ENCODE measurements at places on chromosomes 1 and 21.
A peak's percentile ranks its signal among the peaks of the same experiment; 100 is the strongest.

GRCh38 chr1:91166106-91166712 is 144.4 kb upstream of the ZNF644 start:
- peak; percentile 51 for DNase-seq

DNA sequence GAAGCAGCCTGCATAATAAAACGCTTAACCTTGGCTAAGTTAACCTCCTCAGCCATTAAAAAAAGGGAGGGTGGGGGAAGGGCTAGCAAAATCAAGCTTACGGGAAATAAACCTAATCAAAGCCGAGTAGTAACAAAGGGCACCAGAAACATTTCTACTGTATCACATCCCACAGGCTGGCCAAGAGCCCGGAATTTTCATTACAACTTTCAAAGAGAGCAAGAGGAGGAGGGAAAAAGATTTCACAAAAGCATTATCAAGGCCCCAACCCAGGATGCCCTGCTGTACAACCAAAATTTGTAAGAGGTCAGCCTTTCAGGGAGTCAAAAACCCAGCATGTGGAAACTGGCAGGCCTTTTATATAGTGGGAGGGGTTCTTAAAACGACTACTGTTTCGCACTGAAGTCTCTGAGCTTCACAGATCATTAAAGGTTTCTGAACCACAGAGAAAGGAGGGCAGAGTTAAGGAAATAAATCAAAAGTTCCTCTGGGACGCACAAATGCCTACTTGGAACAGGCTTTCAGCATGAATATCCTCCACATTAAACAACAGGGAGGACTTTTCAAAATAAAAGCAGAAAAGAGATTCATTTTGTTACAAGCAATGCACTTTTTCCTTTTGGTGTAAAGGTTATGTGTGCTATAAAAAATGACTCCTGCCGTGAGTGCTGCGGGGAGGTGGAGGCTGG is 90.4 kb downstream of the SLC45A1 start:
- no peak for DNase-seq

GRCh38 chr1:91022518-91022929 is 689 bp upstream of the ZNF644 start:
- no peak for DNase-seq

GRCh38 chr1:100930494-100930893 is 34.6 kb downstream of the SLC30A7 start:
- DNase-seq = no peak

DNA sequence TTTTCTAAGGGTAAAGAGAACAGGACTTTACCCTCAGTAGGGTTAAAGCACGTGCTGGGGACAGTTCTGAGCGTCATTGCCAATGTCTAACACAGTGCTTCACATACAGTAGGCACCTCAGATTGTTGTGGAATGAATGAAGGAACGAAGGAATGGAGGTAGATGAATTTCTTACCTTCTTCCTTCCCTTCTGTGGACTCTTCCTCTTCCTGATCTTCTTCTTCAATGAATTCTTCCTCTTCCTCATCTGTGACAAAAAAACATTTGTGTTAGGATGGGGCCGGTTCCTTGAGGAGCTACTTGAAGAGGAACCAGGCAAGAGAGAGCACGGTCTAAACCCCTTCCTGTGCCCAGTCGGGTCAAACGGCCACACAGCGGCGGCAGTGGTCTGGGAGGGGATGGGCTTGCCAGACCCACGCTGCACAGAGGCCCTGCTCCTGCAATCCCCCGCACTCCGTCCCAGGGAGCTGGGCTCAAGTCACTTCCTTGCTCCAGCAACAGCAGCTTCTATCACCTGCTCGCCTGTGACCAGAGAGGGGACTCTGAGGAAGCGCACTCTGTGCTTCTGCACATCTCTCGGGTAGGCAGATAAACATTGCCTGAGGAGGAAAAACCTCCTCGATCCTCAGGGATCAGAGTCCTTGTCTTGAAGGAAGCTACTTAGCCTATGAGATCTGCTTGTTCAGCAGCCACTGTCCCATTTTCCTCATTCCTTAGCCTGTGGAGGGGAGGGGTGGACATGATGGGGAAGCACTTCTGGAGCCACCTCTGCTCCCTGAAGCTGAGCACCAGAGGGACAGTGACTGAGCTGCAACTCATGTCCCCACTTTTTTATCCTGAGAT is 8.0 kb upstream of the SLC30A2 start:
- no peak for DNase-seq

GRCh38 chr1:169546087-169546995 is 39.9 kb downstream of the F5 start:
- DNase-seq = peak; percentile 65

GRCh38 chr1:113307771-113308445 is 82.4 kb upstream of the MAGI3 start:
- no peak for DNase-seq

- no peak for DNase-seq
Measured at GRCh38 chr1:43065191-43065590, 106.5 kb upstream of the SLC2A1 start.

DNA sequence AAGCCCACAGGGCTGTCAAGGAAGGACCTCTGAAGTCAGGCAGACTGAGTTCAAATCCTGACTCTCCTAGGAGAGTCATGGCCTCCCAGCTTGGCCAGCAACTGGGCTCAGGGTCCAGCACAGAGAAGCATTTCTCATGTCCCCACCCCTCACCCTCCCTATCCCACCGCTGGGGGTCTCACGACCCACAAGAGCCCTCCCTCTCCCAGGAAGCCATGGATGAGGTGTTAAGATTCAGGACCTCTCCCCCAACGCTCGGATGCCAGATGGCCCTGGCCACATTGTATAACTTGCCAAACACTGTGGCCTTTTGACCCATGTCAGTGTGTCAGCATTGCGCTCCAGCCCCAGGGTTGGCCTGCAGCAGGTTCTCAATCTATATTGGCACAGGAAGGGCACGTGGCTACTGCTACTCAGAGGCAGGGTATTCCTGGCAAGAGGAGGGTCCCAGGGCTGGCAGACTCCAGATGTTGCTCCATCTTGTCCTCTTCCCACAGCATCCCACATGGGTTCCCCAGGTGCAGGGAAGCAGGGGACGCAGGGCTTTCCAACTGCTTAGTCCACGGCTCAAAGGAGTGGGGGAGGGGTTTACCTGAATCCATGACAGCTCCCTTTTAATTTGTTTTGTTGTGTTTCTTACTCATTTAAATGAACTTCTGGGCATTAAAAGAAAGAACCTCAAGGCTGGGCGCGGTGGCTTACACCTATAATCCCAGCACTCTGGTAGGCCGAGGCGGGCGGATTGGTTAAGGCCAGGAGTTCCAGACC is 10.5 kb downstream of the SLC2A1 start:
- DNase-seq = no peak

DNA sequence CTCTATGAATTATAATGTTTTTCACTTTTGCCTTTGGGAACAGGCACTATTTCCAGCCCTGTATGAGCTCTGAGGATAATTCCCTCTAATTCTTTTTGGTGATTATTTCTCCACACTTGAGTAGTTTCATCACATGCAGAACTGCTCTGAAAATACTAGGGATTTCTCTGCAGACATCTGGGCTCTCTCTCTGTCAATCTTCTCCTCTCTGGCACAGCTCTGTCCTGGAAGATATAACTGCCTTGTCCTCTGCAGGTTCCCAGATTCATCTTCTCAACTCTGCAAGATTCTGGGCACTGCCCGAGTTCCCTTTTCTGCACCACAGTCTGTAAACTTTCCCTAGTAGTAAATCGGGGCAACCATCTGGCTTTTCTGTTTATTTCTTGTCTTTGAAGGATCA is 131.3 kb upstream of the FMN2 start:
- no peak for DNase-seq

DNA sequence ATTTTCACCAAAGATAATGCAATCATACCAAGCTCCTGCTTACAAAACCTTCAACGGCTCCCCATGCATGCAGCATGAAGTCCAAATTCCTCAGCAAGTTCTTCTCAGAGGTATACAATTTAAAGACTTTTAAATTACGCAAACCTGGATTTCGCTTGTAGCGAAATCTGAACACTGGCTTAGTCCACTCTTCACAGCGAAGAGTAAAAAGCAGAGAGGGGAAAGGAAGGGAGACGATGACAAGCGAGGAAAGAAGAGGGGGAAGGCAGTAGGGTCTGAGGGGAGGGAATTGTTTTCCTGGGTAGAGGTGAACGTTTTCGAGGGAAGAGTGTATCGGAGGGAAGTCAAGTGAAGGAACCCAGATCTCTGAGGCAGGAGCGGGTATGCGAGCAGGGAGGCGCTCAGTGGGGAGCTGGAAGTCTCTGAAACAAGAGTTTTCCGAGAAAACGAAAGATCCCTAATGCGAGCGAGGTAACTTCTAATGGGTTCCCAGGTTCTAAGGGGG is 790 bp downstream of the TESK2 start:
- no peak for DNase-seq

GRCh38 chr1:65180977-65181376 is 33.0 kb downstream of the AK4 start:
- no peak for DNase-seq

- no peak for DNase-seq
Measured at GRCh38 chr1:222557148-222557547, 9.2 kb upstream of the HHIPL2 start.

DNA sequence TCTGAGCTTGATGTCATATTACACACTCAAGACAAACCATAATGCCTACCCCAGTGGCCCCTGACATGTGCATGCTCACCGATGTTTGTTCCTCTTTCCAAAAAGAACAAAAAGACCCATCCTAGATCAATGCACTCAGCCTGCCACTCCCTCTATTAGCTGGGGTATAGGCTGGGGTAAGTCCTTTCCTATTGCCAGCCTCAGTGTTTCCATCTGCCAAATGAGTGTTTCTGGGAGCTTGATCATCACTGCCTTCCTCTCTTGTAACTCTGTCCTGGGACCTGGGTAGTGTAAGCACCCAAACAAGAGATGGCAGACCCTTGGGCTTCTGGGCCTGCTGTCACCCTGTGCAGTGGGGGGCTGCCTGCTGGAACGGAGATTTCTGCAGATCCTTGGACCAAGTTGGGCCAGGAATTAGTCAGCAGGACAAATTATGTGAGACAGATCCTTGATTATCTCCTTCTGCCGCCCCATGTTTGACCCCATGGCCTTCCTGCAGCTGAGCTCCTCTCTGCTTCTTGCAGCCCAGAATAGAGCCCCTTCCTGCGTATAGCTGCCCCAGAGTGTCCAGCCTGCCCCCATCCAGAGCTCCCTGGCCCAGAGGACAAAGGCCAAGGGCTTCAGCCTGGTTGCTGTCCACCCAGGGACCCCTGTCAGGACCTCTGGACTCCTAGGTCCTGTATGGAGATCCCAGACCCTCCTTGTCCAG is 31.5 kb upstream of the LRP8 start:
- DNase-seq = no peak

DNA sequence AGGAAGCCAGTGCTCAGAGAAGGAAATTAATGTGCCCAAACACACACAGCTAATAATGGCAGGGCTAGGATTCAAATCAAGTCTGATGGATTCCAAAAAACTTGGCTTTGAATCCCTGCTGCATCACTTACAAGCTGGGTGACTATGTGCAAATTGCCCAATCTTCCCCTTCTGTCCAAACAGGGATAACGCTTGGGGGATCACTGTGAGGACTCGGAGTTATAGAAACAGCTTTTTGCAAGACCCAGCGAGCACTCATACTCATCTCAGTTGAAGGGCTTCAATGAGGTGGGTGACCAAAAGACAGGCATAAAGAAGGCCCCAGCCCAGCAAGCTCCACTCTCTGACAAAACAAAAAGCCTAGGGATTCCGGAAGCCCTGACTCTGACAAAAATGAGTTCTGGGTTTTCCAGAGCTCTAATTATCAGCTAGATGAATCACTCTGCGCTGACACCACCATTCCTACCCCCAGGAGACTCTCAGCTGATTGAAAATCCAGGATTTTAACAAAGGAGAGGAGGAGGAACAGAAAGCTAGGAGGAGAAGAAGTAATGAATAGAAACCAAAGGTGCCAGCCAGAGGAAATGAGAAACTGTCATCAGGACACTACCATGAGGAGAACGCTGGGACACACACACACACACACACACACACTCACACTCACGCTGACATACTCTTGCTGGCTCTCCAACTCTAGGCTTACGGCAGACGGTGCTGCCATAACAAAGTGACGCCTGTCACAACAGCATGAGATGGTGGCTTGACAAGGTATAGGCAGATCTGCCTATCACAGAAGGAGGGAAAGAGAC is 1.6 kb upstream of the STK40 start:
- DNase-seq = no peak

Data from NCI-H2107 (cell line).